ENCODE measurements at places on chromosomes 13 and 19. TPM values are rescaled to one million over a fixed set of nuclear protein-coding genes. Genes with fewer than 3 reads are reported as not detected.

The ZSCAN4 gene
- not detected for total RNA-seq

The RGL3 gene
- total RNA-seq, result not detected

The CYP2S1 gene
- not detected for total RNA-seq

DNA sequence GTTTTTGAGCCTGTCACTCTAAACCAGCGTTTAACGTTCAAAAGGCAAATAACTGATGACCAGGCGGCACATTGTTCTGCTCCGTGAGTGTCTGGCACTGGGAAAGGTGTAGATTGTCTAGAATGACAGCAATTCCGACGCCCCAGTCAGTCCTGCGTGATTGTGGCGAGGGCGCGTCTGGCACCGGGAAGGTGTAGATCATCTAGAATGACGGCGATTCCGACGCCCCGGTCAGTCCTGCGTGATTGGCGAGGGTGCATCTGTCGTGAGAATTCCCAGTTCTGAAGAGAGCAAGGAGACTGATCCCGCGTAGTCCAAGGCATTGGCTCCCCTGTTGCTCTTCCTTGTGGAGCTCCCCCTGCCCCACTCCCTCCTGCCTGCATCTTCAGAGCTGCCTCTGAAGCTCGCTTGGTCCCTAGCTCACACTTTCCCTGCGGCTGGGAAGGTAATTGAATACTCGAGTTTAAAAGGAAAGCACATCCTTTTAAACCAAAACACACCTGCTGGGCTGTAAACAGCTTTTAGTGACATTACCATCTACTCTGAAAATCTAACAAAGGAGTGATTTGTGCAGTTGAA lies 26.1 kb upstream of the NDUFS7 start:
- no peak overlapping the region for H3K27ac ChIP-seq
- no peak overlapping the region for H3K4me3 ChIP-seq
- H3K36me3 ChIP-seq, result peaks cover 6% of the 10 kb centered on the region
- peaks cover 10% of the 10 kb centered on the region for H3K4me1 ChIP-seq
- no peaks in the 10 kb centered on the region for H3K27me3 ChIP-seq

DNA sequence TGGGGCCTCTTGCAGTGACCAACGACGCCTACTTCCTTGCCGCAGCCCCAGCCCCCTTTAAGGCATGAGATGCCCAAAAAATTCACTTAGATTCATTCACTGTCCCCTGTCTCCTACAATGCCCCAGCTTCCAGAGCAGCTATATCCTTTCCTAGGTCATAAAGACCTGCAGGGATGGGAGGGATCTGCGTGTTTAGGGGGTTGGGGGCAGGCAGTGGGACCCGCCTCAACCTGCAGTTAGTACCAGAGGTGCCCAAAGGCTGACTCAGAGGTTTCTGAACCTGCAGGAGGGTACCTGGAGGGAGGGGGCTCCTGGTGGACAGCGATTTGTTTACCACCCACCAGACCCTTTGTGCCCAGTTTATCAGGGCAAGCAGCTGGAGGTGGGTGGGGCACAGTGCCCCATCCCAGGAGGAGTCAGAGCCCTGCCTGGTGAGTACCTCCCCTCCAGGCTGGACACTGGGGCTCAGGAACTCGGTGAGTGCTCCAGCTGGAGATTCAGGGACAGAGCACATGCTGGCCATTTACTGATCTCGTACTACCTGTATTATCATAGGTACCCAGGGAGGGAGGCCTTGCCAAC lies 10.1 kb downstream of the RPS28 start:
- H3K27me3 ChIP-seq, result peaks cover 6% of the 10 kb centered on the region
- H3K4me1 ChIP-seq, result peaks cover 7% of the 10 kb centered on the region
- H3K36me3 ChIP-seq, result no peaks in the 10 kb centered on the region
- no peak for DNase-seq
- no peak overlapping the region for H3K27ac ChIP-seq
- no peak overlapping the region for H3K4me3 ChIP-seq

DNA sequence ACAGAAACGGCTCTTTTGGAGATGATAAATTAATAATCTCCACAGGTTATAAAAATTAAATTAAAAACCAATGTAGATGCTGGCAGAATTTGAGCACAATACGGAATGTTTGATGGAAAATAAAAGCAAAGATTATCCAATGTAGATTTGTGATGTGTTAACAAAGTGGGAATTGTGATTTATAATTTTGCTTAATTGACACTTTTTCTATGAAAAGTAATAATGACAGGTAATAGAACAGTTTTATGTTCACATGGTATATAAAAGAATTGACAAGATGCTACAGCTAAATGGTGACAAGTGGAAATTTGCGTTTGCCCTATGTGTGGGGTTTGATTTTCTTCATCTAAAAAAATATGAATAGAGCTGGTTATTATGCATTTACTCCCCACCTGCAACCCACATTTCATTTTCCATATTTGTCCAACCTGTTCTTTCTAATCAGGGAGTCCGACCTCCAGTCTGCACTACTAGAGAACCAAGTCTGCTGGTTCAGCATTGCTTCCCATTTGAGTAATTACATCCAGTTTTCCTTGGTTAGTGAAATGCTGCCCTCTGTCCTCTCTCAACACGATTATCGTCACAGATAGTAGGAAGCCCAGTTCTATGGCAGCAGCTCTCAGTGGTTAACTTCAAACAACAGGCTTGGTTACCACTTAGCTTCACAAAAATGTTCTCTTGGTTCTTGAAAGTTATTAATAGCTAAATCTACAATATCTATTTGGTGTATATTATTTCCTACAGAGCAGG lies 61.4 kb upstream of the SLITRK1 start:
- H3K4me3 ChIP-seq, result no peak overlapping the region
- DNase-seq, result no peak
